ENCODE measurements at places on chromosomes 2 and 18. TPM values are rescaled to one million over a fixed set of nuclear protein-coding genes. Genes with fewer than 3 reads are reported as not detected.

GRCh38 chr2:32496662-32497061 is 131.2 kb upstream of the TTC27 start:
- no peak for DNase-seq

- DNase-seq: no peak
Measured at GRCh38 chr2:227339098-227339599, 14.1 kb downstream of the MFF start.

The IL36G gene
- 0.05 TPM for polyA plus RNA-seq

The TANK gene
- 40.2 TPM for polyA plus RNA-seq

GRCh38 chr2:43029186-43029585 is 197.2 kb downstream of the ZFP36L2 start:
- DNase-seq: no peak

GRCh38 chr2:12701786-12702167 is 15.0 kb upstream of the TRIB2 start:
- DNase-seq: no peak

The TYMS gene
- polyA plus RNA-seq: 116 TPM

DNA sequence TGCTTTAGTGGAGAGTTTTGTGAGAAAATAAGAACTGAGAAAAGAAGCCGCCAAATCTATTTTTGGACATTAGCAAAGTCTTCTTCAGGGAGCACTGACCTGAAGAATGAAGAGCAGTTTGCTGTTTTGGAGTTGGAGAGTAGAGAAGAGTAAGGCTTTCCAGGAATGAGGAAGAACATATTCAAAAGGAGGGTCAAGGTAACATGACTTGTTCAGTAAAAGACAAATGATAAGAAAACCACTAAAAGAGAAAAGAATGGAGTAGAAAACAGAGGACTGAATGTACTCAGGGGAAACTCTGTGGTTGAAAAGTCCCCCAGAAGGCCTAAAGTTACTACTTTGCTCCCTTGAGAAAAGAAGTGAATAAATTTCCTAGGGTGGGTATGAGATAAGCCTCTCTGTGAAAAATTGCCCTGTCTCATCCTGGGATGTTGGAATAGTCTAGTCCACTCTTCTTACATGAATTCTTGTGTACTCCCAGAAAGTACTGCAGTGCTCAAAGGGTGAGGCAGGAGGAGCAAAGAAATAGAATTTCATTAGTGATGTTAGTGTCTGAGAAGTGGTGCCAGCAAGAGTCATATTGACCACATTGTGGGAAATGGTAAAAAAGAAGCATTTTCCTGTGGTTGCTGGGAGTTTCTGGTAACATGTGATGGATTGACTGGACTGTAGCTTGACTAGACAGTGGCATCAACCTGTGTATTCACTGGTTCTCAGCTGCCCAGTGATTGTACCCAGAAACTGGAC is 27.8 kb downstream of the MBD5 start:
- no peak for DNase-seq

The POTEJ gene
- polyA plus RNA-seq: 0.10 TPM

The LIMS3 gene
- 3.4 TPM for polyA plus RNA-seq

DNA sequence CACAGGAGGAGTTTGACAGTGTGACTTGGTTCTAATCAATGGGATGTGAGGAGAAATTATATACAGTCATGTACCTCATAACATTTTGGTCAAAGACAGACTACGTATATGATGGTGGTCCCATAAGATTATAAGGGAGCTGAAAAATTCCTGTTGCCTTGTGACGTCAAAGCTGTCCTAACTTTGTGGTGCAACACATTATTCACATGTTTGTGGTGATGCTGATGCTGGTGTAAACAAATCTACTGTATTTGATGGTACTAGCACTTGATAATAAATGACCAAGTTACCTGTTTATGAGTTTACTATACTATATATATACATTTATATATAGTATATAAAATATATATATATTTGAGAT is 29.1 kb upstream of the TGIF1 start:
- DNase-seq: no peak
